ENCODE measurements at places on chromosomes 3 and 15. TPM values are rescaled to one million over a fixed set of nuclear protein-coding genes. Genes with fewer than 3 reads are reported as not detected.

DNA sequence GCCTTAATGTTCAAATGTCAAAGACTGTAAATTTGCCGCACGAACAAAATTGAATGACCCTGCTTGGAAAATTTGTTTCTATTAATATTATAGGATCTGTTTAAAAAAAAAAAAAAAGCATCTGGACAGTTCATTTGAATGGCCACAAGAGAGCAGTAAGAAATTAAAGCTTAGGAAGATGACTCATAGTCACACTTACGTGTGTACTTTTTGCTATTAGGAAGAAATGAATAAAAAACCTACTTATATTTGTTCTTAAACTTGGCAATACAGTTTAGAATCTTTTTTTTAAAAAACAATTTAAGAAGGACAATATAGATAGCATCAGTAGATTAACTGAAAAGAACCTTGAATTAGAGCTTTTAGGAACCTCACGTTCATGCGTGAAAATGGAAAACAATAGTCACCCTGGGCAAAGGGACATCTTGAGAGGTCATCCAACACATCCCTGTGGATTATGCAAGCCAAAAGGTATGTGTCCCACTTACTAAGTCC, 621.8 kb downstream of the MECOM start:
- DNase-seq: peak; percentile 75

Gene TNFAIP8L3
- 0.64 TPM for total RNA-seq

- no peak for DNase-seq
These were observed 58.7 kb upstream of the TGFBR2 start for GRCh38 chr3:30547716-30548115.

DNA sequence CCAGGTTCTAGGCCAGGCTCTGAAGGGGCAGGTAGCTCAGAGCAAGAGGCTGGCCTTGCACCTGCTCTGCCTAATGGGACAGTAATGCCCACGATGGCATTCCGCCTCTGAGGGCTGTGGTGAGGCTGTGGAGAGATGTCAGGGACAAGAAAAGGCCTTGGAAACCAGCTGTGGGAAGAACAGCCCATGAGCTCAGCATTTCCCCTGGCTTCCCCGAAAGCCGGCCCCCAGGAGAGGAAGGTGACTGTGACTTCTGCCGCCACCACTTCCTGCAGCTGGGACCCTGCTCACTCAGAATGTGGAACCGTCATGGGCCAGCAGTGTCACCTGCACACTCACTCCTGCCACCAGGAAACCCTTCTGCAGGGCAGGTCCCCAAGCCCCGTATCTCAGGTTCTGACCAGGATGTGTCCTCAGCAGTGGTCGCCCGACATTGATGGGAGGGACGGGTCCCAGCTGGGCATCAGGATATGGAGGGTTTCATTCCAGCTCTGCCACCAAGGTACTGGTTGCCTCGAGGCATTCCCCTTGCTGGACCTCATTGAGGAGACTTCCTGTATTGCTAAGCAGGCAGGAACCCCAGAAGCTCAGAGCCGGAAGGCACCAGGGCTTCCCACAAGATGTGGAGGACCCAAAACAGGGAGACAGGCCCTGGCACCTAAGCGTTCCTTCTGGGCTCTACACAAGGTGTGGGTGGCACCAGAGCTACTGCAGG, 30.7 kb downstream of the SEMA7A start:
- no peak for DNase-seq

DNA sequence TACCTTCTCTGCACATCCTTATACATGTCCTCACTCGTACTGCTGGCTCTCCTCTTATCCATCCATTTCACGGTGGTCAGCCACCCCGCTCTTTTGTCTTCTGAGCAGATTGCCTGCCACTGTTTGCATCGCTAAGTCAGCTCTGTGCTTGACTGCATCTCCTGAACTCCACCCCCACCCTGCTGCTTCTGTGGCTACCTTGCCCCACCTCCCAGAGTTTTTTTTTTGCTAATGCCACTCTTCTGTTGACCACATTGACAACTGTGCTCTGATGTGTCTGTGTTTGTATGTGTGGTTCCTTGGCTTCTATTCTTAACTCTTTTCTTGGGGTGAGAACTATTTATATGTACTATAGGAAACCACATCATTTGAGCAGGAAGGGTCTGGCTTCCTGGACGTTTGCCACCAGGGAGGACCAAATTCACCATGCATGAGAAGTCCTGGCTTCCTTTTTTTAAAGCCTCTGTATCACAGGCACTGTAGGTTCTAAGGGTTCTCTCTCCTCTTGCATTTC, 12.8 kb upstream of the MTMR10 start:
- no peak for DNase-seq

Gene IP6K2
- total RNA-seq: 55.7 TPM

DNA sequence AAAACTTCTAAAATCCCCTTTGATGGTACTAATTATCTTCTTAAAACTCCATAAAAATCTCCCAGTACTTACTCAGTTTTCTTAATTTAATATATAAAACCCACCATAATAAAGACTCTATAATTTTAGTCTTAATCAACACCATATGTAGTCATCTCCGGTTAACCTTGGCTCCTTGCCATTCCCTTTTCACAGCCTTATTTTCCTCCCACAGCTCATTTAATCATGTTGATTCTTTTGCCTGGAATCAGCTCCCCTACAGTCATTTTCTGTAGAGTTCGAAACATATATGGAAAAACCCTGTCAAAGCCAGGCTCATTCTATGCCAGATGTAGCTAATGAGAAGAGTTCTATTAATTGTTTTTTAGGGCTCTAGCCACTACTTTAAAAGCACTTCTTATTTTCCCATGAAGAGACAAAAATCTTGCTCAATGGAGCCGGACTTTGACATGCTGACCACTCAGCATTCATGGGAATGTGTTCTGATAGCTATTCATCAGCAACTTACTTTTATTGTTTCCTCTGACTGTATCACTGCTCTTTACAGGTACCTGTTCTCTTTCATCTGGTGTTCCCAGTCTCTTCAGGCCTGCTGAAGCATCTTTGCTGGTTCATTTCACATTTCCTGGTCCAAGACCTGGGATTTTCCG, 573.4 kb downstream of the NAALADL2 start:
- peak; percentile 49 for DNase-seq

Gene IGDCC3
- under 0.01 TPM for total RNA-seq

DNA sequence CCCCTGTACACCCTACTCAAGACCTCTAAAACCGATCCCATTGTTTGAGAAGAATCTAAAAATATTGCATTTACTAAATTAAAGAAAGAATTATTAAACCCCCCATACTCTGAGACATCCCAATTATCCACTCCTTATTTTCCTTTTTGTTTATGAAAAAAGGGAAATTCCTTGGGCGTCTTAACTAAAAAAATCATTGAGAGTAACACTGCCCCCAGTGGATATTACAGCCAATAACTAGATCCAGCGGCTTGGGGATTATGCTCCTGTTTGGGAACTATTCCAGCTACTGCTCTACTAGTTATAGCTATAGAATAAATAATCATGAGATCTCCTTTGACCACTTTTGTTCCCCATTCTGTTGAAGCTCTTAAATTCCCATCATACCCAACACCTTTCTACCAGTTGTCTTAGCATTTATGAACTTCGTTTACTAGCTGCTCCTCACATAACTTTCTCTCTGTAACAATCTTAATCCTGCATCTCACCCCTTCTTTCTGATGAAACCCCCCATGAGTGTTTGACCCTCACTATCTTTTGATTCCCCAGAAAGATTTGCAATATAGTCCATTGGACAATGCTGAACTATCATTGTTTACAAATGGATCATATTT, 12.7 kb upstream of the CFAP91 start:
- peak; percentile 38 for DNase-seq

DNA sequence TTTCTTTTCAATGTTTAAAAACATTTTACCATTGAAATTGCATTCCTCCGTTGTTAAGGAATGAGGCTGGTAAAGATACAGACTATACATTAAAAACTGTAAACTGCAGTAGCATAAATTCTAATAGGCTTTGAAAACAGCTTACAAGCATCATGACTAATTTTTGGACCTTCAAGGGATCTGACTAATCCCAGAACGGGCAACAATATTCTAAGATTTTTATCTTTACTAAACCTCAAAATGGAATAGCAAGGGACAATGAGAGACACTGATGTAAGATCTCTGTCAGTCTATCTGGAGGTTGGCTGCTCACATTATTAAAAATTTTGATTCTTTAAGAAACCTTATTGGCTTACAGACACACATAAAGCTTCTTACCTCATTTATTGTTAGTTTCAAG, 74.7 kb downstream of the BTD start:
- no peak for DNase-seq
